ENCODE measurements at places on chromosomes 6 and 20.

DNA sequence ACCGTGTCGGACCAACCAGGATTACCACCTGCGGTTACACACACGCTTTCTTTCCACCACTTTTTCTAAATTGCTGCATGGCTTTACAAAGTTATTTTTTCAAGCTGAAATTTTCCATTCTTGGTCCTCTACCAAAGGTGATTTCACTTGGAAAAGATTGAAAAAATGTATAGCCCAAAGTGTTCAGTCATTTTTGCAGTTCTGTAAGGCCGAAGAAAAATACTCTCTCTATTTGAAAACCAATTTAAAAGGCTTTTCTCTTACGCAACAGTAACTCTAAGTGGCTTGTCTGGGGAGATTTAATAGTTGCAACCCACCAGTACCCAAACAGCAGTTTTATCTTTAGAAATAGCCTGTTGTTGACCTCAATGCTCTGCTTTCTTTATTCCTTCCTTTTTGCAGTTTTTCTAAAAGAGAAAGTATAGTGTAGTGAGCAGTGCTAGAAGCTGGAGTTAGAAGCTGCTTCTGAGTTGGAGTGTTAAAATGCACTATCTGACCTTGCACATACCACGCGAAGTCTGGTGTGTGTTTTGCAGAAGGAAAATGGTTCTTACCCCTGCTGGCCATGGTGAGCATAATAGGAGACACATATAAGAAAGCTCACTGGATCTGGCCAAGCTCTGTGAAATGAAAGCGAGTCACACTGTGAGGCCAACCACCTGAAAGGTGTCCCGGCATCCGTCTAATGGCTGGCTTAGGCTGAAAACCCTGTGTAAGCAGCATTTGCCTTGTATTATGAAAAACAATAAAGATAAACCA, 271.6 kb upstream of the PRND start:
- DNase-seq: peak; percentile 46

GRCh38 chr6:23154159-23154558, 584.8 kb downstream of the HDGFL1 start:
- no peak for DNase-seq

- no peak for DNase-seq
Observed at GRCh38 chr6:4983322-4983721, 20.5 kb downstream of the RPP40 start.

DNA sequence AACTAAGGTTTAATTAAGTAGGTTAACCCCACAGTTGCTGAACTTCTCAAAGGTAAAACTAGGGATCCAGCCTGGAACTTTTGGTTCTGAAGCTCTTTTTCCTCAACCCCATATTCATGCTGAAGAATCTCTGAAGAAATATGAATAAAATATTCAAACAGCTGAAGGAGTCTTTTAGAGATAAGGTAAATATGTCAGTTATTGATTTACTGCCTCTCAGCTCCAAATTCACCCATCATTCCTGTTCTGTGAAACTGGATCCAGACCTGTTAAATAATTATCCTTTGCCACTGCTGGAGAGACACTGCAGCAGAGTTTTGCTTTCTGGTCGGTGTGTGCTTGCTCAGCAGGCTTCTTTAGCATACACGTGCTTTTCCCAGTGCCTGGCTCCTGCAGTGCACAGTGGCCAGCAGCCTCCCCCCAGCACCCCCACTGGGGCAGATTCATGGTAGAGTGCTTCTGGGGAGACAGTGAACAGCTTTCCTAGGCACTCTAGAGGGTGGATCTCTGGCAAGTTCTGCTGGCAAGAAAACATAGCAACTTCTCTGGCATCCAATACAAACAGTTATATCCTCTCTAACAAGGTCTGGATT, 62.0 kb upstream of the BCLAF1 start:
- DNase-seq: no peak

GRCh38 chr6:27911956-27912446, at the start of gene OR2B2:
Gene OR2B2, minus strand, starts transcription at chr6:27912396. Its CDS starts 77 bp downstream, at chr6:27912319.
- DNase-seq: no peak

GRCh38 chr6:63516186-63516944, 55.9 kb upstream of the LOC128125822 start:
- DNase-seq: no peak

DNA sequence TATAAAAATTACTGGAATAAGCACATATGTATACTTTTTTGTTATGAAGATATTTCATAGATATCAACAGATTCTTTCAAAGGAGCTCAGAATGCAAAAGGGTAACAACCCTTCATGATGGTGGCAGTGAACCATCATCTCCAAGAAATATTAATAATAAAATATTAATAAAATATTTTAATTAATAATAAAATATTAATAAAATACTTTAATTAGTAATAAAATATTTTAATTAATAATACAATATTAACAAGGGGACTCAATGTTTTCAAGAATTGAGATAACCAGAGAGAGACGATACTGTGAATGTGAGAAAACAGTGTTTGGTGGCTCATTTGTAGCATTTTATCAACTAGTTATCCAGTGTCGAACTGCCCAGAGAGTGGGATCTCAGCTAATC, 86.0 kb upstream of the NT5E start:
- DNase-seq: no peak

- DNase-seq: no peak
Observed at GRCh38 chr6:143878272-143878760, 14.0 kb downstream of the ZC2HC1B start.

DNA sequence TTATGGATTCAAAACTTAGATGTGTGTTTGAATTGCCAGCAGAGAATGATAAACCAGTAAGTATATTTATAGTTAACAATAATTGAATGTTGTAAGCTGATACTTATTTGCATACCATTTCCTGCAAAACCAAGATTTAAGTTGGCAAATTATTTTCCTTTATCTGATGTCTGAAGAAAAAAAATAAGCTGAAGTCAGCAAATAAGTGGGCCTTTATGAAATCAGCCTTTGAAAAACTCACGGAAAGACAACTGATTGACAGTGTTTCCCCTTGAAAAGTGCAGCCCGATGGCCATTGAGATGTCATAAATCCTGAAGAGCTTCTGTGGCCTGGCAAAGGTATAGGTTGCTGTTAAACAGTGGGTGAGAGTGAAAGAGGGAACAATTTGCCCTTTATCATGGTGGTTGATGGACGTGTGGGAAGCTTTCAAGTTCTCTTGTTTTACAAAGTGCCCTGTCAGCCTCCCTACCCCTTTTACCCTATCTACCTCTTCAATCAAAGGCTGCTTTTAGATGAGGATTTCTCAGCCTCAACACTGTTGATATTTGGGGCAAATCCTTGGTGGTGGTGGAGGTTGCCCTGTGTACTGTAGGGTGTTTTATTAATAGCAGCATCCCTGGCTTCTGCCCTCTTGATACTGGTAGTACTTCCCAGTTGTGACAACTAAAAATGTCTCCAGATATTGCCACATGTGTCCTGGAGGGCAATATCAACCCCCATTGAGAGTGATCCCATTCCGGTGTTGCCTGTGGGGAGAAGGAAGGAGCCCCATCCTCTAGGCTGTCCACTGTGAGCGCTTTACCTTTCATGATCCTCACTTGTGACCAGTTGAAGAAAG, 50.2 kb downstream of the VAPB start:
- DNase-seq: no peak

DNA sequence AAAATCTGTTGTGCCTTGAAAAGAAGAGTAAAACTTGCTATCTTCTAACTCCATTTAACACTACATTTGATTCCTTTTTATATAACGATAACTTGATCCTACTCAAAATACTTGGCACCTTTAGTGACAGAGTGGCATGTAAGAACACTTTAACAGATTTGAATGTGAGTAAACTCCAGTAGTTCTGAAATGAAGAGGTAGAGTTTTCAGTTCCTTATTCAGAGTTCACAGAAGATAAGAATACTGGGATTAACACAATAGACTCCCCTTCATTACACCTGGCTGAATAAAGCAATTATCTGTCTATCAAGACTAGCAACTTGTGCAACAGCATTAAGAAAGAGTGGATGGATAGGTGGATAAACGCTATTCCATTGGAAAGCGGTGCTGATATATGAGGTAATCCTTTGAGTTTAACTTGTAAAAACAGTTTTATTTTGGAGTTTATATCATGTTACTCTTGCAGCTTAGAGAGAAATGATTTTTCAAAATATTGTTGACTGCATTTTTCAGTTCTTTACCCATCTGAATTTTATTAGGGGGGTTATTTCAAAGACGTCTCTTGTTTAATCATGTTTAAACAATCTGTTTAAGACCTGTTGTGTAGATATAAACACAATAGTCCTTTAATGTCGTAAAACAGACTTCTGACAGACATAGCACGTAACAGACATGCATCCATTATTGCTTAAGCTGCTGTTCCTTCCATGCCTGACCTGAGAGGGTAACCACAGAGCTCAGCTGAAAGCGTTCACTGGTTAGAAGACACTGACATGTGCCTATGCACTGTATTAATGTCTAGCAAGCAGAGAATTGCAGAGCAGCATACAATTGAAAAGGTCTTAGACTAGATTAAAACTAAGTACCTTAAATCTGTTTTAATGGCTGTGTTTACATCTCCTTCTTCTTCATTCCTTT, 102.4 kb upstream of the SUPT3H start:
- DNase-seq: peak; percentile 8

DNA sequence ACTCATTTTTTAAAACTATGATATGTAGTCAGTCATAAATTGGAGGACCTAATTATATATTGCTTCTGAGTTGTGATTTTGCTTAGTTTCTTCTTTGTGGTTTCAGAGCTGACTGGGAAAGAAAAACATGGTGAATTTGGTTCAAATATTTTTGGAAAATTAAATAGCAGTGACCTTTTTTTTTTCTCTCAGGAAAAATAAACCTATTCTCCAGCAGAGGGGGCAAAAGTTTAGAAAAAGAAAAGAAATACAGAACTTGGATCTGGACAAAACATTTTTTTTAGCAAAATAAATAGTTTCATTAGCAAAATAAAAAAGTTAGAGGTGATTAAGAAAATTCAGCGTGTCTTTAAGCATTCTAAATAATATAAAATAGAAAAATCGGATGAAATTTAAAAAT, 10.2 kb downstream of the COL10A1 start:
- no peak for DNase-seq

- no peak for DNase-seq
Observed at GRCh38 chr20:56469077-56469449, 636 bp downstream of the RTF2 start.

GRCh38 chr6:19852090-19852457, 14.9 kb downstream of the ID4 start:
- DNase-seq: no peak

DNA sequence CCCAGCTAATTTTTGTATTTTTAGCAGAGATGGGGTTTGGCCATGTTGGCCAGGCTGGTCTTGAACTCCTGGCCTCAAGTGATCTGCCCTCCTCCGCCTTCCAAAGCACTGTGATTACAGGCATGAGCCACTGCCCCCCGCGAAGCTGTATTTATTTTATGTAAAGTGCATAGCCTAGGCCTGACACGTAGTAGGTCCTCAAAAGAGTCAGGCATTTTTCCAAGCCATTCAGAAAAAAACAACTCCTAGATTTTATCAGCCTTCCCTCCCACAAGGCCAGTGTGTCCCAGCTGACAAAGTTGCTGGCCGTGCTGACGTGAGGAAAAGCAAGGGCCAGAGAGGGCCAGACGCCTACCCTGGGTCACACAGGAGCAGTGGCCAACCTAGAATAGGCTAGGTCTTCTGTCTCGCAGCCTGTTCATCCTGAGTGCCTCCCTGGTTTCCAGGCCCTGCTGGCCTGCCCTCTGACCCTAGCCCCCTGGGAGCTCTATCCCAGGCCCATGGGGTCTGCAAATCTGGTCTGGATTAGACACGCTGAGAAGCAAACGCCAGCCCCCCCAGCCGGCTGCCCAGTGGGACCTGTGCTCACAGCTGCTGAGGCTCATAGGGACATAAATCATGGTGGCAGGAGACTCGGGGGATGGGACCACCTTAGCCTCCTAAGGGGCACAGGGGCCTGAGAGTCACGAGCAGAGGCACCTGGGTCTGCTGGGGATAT, 11.8 kb downstream of the TCF15 start:
- no peak for DNase-seq

GRCh38 chr6:84411060-84411629, 183.7 kb upstream of the CEP162 start:
- no peak for DNase-seq

DNA sequence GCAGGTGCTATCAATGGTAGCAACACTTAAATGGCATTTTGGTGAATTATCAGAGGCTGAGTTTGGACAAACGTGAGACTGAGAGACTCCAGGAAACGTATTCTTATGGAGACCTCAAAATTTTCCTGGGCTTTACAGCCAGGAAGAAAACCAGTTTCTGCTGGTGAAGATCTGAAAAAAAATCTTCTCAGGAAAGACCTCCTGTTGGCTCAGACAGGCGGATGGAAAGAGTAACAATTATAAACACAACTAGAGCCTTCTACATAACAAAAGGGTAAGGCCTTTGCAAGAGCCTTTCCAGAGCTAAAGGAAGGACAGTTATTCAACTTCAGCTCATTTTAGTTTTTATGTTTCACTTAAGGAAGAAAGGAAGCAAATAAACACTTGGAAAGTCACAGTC, 274.4 kb downstream of the THBS2 start:
- no peak for DNase-seq

GRCh38 chr6:149196091-149196490, 121.4 kb upstream of the TAB2 start:
- no peak for DNase-seq

- DNase-seq: no peak
Observed at GRCh38 chr6:41576667-41577066, 30.5 kb downstream of the FOXP4 start.
